ENCODE measurements at places on chromosomes 5 and 9.

DNA sequence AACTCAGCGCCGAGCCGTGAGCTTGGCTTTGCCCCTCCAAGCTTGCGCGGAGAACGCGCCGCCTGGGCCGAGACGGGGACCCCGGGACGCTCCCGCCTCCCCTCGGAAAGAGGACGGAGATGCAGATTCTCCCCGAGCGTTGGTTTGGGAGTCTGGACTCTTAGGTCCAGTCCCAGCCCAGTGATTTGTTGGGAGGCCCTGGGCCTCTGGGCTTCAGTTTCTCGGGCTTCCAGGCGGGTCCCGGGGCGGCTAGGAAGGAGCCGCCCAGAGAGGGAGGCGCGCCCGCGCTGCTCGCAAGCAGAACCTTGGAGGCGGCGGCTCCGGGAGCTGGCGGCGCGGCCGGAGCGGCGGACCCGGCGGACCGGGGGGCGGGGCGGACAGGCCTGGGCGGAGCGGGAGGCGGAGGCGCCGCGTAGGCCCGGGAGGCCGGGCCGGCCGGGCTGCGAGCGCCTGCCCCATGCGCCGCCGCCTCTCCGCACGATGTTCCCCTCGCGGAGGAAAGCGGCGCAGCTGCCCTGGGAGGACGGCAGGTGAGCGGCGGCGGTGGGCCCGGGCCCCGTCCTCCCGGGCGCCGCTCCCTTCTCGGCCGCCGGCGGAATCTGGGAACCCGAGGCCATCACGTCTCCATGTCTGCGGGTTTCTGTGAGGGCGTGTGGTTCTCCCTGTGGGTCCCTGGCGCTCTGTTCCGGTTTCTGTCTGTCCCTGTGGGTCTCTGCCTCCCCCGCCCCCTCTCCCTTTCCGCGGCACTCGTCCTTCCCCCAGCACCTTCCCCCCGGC, at the start of gene B4GALT7:
Gene B4GALT7 (plus strand): TSS at position 402 of the 777 bp plus-strand sequence. CDS start 79 bp downstream, at position 481.
- DNase-seq, result peak; percentile 89

DNA sequence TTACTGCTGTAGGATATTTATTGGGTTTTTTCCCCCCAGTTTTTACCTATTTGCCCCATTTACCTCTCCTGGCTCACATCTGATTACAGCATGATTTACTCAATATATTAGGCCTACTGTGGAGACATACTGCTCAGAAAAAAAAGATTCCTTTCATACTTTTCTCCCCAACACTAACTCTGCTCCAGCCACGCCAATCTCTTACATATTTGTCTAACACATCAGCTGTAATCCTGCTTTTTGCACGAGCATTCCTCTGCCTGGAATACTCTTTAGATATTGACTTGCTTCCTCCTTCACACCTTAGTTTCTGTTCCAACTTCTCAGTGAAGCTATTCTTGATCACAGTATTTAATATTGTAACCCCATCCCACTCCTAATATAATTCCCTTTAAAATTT, 158.1 kb upstream of the VCAN start:
- no peak for DNase-seq

- no peak for DNase-seq
Measured at GRCh38 chr5:2519153-2519552, 232.3 kb downstream of the IRX2 start.

- DNase-seq, result no peak
Measured at GRCh38 chr5:133154274-133155075, 102.7 kb downstream of the HSPA4 start.

DNA sequence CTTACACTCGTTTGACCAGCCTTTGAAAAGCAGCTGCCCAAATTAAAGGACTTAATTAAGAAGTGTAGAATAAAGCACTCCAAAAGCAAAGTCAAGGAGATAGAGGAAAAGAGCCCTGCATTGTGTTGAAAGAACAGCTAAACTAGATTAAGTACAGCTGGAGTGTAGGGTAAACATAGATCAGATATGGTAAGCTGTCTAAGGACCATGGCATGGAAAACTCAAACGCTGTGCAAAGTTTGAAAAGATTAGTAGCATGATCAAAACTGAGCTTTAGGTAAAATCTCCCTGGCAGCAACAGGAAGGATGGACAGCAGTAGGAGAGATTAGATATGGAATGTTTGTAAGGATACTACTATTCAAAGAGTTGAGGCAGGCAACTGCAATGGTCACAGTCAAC, 55.4 kb downstream of the BNC2 start:
- DNase-seq, result no peak

- peak; percentile 71 for DNase-seq
Measured at GRCh38 chr5:67206929-67207328, 10.3 kb upstream of the CD180 start.

DNA sequence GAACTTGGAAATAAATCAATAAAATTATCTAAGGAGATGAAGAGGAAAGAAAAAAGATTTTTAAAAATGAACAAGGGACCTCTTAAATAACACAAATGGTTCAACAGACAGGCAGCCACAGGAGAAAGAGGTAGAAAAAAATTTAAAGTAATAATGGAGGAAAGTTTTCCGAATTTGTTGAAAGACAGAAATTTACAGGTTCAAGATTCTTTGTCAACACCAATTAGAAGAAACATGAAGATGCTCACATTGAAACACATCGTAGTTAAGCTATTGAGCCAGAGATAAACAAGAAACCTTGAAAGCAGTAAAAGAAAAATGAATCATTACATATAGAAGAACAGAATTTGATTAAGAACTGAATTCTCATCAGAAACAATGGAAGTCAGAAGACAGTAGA, 68.7 kb upstream of the OSMR start:
- no peak for DNase-seq

GRCh38 chr9:91781906-91782305, 168.1 kb downstream of the ROR2 start:
- no peak for DNase-seq

- DNase-seq, result peak; percentile 45
Measured at GRCh38 chr5:68464424-68464823, 248.9 kb downstream of the PIK3R1 start.

All from activated CD8-positive, alpha-beta memory T cell treated with anti-CD3 and anti-CD28 coated beads, Interleukin-2, amount 50 U/mL, for 4 hours (primary cell).